Liver (tissue), 10 donors: ENCODE measurements at places on chromosomes 4 and X.

DNA sequence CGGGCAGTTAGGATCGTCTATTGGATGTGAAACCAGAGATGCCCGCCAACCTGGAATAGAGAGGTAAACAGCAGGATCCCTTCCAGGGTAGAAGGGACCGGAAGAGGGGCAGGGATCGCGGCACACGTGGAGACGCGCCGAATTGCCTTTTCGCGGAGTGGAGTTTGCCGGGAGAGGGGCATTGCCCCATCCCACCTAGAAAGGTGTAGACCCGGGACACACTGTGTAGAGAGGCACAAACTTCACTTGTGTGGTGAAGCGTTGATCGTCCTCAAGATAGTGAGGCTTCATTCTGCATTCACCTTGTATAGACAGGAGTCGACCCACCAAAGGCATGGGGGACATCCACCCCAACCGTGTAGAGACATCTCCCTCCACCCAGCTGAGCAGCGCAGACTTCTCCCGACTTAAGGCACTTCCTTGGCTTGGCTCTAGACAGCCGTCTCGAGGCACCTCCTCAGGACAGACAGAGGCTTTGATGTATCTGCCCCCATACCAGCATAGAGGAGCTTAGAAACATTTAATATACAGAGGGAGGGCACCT, 410 bp downstream of the GNL3L start:
- H3K27ac ChIP-seq = peak overlapping the region; percentile 53
- peak overlapping the region; percentile 65 for H3K4me3 ChIP-seq
- H3K27me3 ChIP-seq = no peaks in the 10 kb centered on the region
- H3K36me3 ChIP-seq = peaks cover 2% of the 10 kb centered on the region
- peaks cover 7% of the 10 kb centered on the region for H3K4me1 ChIP-seq
- peak; percentile 33 for DNase-seq

GRCh38 chr4:172721659-172722058, 447.0 kb upstream of the GALNT7 start:
- H3K27ac ChIP-seq = no peak overlapping the region
- DNase-seq = no peak
- no peaks in the 10 kb centered on the region for H3K4me1 ChIP-seq
- H3K36me3 ChIP-seq = no peaks in the 10 kb centered on the region

- peak; percentile 48 for DNase-seq
- H3K27me3 ChIP-seq = no peaks in the 10 kb centered on the region
- H3K4me3 ChIP-seq = no peak overlapping the region
- H3K36me3 ChIP-seq = no peaks in the 10 kb centered on the region
These were observed 263.8 kb upstream of the RPS6KA3 start for GRCh38 chrX:20530406-20530921.

DNA sequence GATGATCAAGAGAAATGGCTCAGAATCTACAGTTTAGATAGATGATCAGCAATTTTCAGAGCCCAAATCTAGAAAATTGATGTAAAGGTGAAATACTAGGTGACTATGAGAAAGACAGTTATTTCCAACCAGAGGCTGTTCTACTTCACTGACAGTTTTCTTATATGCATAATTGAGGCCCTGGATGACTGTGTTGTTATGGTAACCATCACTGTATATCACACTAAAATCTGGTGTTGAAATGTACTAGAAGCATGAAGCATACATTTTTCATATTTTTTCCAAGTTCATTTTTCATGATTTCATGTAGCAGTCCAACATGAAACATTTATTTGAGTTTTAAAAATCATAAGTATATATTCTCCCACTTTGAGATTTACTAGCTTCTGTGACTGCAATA, 87.4 kb downstream of the ATXN3L start:
- H3K4me1 ChIP-seq = no peaks in the 10 kb centered on the region
- H3K27ac ChIP-seq = no peak overlapping the region
- H3K27me3 ChIP-seq = no peaks in the 10 kb centered on the region
- DNase-seq = no peak
- no peak overlapping the region for H3K4me3 ChIP-seq

GRCh38 chr4:170698334-170698733, 608.6 kb upstream of the AADAT start:
- no peaks in the 10 kb centered on the region for H3K4me1 ChIP-seq
- no peaks in the 10 kb centered on the region for H3K36me3 ChIP-seq
- no peak overlapping the region for H3K27ac ChIP-seq
- peaks cover 3% of the 10 kb centered on the region for H3K27me3 ChIP-seq
- H3K4me3 ChIP-seq = no peak overlapping the region
